ENCODE measurements at places on chromosomes 5 and 9.

- no peak for DNase-seq
These were observed 96.0 kb downstream of the AK8 start for GRCh38 chr9:132782037-132782436.

DNA sequence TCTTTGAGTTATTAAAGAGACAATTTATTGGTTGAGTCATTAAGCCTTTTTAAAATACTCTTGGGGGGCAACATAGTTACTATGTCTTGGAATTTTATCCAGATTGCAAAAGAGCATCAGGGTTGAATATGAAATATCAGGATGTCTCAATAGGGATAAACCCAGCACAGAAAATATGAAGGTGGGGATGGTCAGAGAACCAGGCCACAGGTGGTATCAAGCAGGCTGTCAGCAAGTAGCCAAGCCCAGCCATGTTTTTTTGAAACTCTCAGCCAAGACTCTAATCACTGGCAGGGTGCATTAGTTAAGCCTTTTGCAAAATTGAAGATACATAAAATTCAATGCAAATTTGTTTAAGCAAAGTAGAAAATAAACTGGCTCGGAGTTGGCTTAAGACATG, 468.9 kb downstream of the DTWD2 start:
- DNase-seq: no peak

- no peak for DNase-seq
These were observed 43.9 kb upstream of the RNF130 start for GRCh38 chr5:180115326-180116076.

DNA sequence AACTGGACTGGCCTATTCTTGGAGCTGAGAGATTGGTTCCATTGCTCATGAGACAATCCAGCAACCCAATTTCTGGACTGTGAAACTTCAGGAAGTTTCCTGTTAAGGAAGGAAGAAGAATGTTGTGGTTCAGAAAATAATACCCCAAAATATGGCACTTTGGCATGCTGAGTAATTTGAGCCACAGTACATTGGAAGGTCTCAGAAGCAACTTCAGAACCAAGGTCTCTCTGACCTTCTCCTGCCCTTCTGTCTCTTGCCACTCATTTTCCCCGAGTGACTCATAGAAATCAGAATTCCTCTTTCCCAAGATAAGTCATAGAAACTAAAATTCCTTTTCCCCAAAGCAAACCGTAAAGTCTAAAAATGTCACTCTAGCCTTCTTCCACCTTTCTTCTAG, 1366.1 kb downstream of the PTPRD start:
- no peak for DNase-seq

DNA sequence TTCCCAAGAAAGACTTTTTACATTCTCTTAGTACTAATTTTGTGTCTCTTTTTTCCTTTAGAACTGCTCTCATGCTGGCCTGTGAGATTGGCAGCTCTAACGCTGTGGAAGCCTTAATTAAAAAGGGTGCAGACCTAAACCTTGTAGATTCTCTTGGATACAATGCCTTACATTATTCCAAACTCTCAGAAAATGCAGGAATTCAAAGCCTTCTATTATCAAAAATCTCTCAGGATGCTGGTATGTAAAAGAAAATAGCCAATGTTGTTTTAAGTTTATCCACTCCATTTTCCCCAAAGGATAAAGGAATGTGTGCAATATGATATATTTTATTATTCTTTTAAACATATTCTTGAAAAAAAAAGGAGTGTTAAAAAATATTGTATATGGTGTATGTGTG, 27.3 kb upstream of the TTC23L start:
- DNase-seq: no peak

GRCh38 chr9:26939955-26940711, 6.9 kb downstream of the PLAA start:
- DNase-seq: no peak

GRCh38 chr9:128729302-128729701, 5.4 kb upstream of the ZDHHC12 start:
- no peak for DNase-seq

- no peak for DNase-seq
These were observed 62.0 kb upstream of the UNC5A start for GRCh38 chr5:176748073-176748966.
